ENCODE measurements at places on chromosomes 11 and 22. TPM values are rescaled to one million over a fixed set of nuclear protein-coding genes. Genes with fewer than 3 reads are reported as not detected.
A peak's percentile ranks its signal among the peaks of the same experiment; 100 is the strongest.

PDE2A gene
- 433 TPM for total RNA-seq

LRRC55 gene
- total RNA-seq = 0.13 TPM

TSSK2 gene
- total RNA-seq = not detected

RIC3 gene
- total RNA-seq = not detected

OR4X2 gene
- not detected for total RNA-seq

VSIG2 gene
- not detected for total RNA-seq

UCP3 gene
- total RNA-seq = 0.38 TPM

DNA sequence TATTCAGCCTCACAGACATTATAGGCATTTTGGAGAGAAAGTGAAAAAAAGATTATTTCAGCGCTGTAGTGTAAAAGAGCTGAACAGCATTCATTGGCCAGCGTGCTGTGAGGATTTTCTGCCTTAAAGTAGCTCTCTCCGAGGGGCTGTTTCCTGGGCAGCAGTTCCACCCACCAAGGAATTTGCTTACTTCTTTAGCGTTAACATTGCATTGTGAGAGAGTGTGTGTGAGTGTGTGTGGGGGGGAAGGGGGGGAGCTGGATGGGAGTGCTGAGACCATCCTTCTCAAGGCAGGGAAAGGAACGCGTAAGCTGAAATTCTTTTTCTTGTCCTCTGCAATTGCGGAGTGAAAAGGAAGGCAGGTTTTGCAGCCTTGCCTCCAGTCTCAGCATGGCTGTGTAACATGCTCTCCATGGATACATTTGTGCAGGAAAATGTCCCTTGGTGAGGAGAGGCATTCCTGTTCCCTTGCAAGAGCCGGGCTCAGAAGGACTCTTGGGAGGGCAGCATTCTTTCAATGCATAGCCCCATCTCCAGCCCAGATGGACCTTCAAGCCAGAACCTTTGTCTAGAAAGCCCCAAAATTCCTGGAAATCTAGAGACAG is 159.9 kb upstream of the NAV2 start:
- DNase-seq = no peak

DNA sequence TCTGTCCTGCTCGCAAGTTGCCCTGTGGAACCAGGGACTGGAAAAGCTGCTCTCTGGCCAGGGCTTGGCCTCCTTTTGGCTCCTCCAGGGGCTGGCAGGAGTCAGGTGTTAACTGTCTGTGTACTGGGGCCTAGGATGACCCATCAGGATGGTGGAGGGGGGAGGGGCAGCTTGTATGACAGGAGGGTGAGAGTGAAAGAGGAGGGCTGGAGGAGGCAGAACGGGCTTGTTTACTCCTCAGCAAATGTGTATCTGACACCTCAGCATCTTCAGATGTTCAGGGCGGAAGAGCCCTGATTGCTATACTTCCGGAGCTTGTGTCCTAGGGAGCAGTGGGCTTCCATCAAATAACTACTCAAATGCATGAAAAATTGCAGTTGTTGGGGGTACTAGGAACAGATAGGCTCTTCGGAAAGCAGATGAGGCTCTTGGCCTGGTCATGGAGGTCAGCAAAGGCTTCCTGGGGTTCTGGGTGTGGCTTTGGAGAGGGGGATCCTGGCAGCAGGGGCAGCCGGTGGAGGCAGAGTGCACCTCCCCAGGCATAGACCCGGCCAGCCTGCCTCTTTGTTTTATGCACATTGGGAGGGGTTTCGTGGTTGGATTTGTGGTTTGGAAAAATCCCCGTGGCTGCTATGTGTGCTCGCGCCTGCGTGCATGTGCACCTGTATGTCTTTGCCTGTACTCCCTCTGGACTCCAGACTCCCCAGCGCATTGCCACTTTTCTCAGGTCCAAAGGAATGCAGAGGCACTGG is 31.2 kb downstream of the CD82 start:
- no peak for DNase-seq

- peak; percentile 37 for DNase-seq
Measured at GRCh38 chr11:46505741-46506482, 87.9 kb downstream of the AMBRA1 start.

DNA sequence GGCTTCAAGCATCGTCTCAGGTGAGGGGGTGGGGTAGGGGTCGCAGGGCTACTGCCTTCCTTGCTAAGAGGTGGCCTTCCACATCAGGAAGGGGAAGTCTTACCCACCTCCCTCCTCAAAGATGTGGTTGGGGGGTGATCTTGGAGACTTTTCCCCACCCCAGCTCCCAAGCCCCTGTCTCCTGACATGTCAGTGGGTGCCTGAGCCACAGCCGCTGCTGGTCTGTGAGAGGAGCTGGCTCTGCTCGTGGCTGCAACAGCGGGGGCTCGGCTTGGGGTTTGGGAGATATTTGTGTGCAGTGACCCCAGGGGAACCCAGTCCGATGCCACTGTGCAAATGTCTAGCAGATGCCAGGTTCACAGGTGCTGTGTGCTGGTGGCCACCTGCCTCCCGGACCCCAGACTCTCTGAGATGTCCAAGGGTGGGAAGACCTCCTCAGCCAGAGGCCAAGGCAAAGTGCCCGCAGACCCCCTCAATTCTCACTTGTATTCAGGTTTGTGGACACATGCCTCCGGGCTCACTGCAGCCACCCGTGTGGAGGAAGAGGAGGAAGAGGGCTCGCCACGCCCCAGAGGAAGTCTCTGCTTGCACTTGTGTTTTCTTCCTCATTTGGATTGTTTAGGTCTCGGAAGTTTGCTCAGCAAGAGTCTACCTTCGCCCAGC is 1.9 kb downstream of the KCNQ1 start:
- no peak for DNase-seq

- DNase-seq = no peak
Measured at GRCh38 chr22:23388517-23388890, 191.6 kb downstream of the IGLL1 start.

GRCh38 chr22:37486224-37486845 is at the start of gene MFNG:
TSS of gene MFNG (minus strand) at chr22:37486384. CDS start at chr22:37486177, 207 bp downstream.
- DNase-seq = no peak

DNA sequence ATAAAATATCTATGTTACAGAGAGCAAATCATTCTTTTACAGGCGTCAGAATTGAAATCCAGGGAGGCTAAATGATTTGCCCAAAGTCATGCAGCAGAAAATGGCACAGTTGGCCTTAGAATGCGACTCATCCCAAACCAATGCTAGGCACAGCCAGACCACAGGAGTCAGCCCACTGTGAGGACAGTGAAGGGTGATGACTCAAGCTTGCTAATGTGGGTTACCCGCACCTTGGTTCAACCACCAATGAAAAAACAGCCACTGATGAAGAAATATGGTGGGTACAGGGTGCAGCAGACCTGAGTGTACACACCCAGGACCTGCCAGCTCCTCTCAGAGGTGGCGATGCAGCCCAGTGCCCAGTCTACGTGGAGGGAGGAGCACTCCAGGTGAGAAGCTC is 89.7 kb downstream of the ZC3H12C start:
- DNase-seq = no peak

DNA sequence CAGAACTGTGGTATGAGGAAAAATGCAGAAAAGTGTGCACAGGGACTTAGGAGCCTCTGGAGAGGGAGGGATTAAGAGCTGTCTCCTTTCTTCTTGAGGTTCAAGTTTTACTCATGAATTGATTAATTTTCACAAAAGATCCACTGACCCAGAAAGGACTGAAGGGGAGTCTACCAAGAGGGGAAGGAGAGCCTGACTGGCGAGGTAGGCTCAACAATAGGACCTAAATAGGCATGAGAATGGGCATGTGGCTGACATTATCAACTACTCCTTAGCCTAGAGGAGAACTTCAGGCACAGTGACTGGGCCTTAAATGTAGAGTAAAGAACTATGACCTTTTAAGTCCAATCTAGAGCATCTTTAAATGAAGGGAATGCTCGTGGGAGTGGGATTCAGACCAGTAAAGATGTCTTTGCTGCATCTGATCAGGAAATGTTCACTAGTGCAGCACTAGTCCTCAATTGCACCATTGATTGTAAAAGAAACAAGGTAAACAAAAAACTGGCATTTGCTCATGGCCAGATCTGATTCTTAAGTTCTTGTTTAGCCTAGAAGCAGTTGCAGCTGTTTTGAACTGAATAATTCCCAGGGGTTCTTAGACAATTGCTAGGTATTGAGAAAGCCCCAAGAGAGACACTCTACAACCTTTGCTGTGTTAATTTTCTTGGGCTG is 135.6 kb downstream of the RAB38 start:
- no peak for DNase-seq

GRCh38 chr11:43868852-43869567 is 11.6 kb upstream of the ALKBH3 start:
- peak; percentile 12 for DNase-seq

- DNase-seq = no peak
Measured at GRCh38 chr11:119424276-119424675, 1.3 kb upstream of the THY1 start.

- DNase-seq = no peak
Measured at GRCh38 chr11:77750394-77751156, 69.9 kb downstream of the RSF1 start.

- DNase-seq = no peak
Measured at GRCh38 chr11:18368221-18368620, 26.1 kb upstream of the LDHA start.

GRCh38 chr11:16899708-16900303 is 114.4 kb downstream of the PLEKHA7 start:
- DNase-seq = no peak

- DNase-seq = peak; percentile 54
Measured at GRCh38 chr11:96282625-96283220, 60.3 kb downstream of the MAML2 start.

GRCh38 chr22:50305923-50306566 is 1.4 kb downstream of the PLXNB2 start:
- DNase-seq = peak; percentile 90

GRCh38 chr22:23722724-23723123 is 28.2 kb downstream of the ZNF70 start:
- no peak for DNase-seq
